ENCODE measurements at places on chromosomes 1 and 21.

DNA sequence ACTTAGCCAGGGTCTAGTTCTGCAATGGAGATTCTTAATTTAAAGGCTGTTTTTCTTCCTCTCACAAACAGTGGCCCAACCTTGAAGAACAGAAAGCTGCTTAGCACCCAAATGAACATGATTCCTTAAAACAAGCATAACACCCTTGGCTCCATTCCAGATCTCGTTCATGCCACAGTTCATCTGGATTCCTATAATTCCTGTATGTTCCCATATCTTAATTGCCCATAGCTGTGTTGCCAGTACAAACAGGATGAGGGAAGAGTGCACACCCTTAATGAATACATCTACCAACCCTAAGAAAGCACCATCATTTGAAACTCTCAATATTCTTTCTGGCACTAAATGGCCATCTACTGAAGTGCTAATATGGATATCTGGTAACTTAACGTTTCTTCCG, 45.5 kb downstream of the TGFB2 start:
- no peak for DNase-seq

GRCh38 chr1:40594187-40594531, 62.7 kb downstream of the ZNF684 start:
- DNase-seq, result no peak

- no peak for DNase-seq
Measured at GRCh38 chr1:3366126-3367051, 88.1 kb upstream of the ARHGEF16 start.

- DNase-seq, result no peak
Measured at GRCh38 chr21:27152996-27153395, 186.1 kb upstream of the ADAMTS5 start.

- DNase-seq, result no peak
Measured at GRCh38 chr1:184403961-184404726, 17.3 kb downstream of the C1orf21 start.

GRCh38 chr1:208855403-208855802, 611.2 kb upstream of the PLXNA2 start:
- no peak for DNase-seq

GRCh38 chr21:41713495-41714281, 53.2 kb downstream of the RIPK4 start:
- DNase-seq, result no peak

DNA sequence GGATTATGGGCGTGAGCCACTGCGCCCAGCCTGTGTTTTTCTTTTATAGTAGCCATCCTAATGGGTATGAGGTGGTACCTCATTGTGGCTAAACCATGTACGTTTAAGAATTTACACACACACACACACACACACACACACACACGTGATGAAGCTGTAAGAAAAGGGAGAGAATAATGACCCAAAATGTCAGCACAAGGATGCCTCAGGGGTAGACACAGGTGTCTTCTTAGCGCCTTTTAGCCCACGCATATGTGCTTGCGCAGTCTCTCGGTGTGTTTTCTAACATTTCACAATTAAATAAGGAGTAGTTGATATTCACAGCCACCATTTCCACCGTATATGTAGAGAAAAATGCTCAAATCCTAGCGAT, 782 bp upstream of the PFKL start:
- peak; percentile 51 for DNase-seq

- no peak for DNase-seq
Measured at GRCh38 chr1:6197746-6198427, 1.5 kb downstream of the RPL22 start.

- peak; percentile 58 for DNase-seq
Measured at GRCh38 chr1:156025876-156026275, 5.1 kb upstream of the SSR2 start.

DNA sequence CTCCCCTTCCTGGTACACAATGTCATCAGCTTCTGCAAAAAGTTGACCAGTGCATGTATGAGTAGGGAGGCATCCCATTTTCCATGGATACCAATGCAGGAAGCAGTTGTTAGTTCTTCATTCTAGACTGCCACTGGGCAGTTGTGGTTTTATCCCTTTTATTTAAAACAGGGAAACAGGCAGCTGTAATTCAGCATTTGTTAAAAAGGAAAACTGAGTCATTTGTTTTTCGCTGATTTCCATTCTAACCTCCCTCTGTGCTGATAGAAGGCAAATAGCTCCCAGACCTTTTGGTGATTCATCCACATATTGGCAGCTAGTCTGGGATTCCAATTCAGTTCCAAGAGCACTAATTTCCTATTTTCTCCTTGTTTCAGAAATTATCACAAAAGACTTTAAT, 21.1 kb upstream of the ABCA4 start:
- no peak for DNase-seq

DNA sequence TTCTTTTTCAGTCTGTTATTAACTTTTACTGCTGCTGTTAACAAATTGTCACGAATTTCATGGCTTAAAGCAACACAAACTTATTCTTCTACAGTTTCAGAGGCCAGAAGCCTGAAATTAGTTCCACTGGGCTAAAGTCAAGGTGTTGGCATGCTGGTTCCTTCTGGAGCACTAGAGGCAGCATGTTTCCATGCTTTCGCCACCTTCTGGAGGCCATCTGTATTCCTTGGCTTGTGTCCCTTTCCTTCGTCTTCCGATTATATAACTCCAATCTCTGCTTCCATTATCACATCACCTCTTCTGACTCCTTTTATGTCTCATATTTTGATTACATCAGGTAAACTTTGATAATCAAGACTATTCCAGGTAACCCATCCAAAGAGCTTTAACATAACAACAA, 1742.1 kb downstream of the BRINP3 start:
- DNase-seq, result no peak

GRCh38 chr21:42010507-42011495, 641 bp upstream of the ZBTB21 start:
- peak; percentile 42 for DNase-seq

GRCh38 chr1:96703186-96703585, 18.4 kb upstream of the PTBP2 start:
- DNase-seq, result no peak

DNA sequence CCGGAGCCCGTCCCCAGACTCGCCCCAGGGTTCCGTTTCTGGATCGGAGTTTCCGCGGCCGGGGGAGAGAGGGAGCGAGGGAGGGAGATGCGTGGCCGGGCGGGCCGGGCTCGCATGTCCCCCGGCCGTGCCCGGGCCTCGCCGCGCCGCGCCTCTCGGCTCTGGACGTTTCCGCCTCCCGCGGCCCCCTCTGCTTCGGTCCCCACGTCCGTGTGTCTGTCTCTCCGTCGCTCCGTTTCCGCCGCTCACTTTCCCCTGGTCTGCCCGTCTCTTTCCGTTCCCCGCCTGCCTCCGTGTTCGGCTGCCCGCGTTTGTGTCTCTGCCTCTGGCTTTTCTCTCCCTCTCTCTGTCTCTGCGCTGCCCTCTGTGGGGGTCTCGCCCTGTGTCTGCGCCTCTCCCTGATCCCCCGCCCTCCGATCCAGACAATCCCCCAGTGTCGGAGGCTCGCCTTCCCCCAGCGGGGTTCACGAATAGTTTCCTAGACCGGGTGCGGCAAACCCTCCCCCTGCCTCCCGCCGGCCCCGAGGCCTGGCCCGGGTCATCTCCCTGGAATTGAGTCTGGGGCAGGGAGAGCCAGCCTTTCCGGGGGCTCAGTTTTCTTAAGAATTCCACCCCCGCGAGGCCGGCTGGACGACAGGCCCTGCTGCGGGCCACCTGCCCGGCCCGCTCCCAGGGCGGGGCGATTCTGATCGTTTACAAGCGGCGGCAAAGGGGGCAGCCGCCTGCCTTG, 735 bp downstream of the NBL1 start:
- peak; percentile 78 for DNase-seq

DNA sequence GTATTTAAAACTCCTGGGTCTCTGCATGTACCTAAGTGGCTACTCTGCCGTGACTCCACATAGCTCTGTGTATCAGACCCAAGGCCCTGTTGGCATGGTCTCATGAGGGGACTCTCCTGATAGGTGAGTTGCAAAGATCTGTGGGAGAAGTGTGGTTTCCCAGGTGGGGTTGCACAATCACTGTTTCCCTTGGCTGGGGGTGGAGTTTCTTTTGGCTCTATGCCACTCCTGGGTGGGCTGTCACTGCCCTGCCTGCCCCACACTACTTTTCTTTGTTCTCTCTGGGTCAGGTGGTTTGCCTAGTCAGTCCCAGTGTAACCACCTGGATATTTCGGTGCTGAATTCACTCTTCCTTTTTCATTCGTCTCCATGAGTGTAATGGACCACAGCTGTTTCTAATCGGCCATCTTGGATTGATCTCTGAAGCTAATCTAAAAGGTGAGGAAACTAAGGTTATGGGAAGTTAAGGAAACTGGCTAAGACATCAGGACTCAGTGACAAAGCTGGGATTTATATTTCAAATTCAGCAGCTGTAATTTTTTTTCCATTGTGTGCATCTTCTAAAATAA, 97.1 kb upstream of the CACYBP start:
- no peak for DNase-seq

- no peak for DNase-seq
Measured at GRCh38 chr21:31848326-31848985, 24.4 kb upstream of the HUNK start.

GRCh38 chr21:46163380-46163779, 8.0 kb upstream of the FTCD start:
- DNase-seq, result no peak

GRCh38 chr1:51941528-51941927, 49.0 kb downstream of the RAB3B start:
- DNase-seq, result no peak

- DNase-seq, result no peak
Measured at GRCh38 chr1:114720492-114720891, 3.9 kb upstream of the NRAS start.

DNA sequence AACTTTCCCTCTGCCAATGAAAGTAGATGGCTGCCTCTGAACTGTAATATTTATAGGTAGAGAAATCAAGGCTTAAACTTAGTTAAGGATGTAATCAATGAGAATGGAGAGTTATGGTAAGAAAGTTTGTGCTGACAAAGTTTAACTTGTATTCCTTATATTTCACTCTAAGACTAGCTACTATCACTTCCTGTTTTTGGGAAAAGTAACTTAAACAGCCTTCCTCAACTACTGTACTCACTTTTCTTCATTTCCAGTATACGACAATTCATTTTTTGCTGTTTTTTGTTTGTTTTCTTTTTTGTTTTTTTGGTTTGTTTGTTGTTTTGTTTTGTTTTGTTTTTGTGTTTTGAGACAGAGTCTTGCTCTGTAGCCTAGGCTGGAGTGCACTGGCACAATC, 3.7 kb downstream of the RGS18 start:
- DNase-seq, result no peak

DNA sequence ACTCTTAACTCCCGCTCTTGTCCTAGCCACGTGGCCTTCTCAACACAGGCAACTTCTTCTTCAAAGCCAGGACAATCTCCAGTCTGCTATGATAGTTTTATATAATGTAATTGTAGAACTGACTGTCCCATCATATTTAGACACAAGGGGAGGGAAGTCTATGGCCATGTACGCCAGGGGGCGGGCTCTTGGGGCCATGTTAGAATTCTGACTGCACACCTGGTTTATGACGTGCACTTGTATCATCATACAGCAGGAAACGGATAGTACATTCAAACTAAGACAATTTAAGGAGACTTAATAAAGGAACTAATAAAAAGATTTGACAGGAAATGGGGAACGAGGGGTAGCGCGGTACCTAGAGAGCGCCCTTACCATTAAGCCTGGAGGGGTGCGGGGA, 21.5 kb downstream of the DMRTB1 start:
- DNase-seq, result no peak

DNA sequence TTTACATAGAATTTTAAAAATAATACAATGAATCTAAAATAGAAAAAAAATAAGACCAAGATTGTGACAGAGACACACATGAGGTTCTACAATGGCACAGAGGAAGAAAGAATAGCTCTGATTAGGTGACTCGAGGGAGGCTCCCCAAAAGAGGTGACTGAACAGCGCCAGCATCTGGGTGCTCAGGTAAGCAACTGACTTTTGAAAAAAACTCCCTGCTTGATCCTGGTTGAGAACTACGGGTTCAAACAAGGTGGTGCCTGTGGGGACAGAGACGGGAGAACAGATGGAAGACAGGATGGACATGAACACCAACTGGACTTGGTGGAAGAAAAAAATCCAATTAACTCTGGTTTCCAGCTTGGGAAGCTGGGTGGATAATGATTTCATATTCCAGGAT, 22.5 kb downstream of the BATF3 start:
- peak; percentile 19 for DNase-seq

- DNase-seq, result no peak
Measured at GRCh38 chr1:244761279-244761678, 74.2 kb upstream of the COX20 start.

DNA sequence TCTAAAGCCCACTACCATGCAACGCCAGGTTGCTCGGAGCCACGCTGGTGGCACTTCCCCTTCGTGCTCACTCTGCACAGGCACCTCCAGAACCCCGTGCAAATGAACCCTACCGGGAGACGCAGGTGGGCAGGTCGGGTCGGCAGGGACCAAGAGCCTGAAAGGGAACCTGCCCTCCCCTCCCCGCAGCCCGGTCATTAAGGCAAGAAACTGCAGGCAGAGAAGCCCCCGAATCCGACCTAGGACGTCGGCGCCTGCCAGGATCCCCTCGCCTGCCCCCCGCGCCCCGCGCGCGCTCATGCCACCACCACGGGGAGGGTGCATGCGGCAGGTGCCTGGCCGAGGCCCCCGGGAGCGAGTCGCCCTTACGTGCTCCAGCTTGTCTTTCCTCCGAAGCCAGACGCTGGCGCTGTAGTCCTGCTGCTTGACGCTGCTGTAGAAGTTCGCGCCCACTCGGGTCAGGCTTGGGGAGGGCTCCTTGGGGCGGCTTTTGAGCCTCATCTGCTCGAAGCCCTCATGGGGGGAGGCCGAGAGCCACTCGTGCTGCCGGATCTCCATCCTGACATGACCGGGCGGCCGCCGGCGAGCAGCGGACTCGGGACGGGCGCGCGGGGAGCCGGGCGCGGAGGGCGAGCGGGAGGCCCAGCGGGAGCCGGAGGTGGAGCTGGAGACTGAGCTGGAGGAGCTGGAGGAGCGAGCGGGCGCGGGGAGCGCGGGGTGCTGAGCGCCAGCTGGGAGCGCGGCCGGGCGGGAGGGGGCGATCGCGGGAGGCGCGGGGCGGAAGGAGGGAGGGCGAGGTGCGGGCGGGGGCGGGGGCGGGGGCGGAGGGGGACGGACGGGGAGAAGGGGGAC, 552 bp downstream of the PLD5 start:
- no peak for DNase-seq

DNA sequence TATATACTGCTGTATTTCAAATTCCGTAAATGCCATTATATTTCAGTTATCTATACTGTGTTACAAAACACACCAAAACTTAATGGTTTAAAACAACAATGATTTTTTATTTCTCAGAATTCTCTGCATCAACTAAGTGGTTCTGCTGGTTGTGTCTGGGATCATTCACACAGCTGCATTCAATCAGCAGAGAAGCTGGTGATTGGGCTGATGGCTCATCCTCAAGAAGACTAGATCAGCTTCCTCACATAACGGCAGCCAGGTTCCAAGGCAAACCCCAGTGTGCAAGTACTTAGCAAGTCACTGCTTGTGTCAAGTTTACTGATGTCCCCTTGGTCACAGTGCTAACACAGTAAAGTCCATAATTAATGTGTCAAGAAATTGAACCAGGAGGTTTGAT, 86.3 kb upstream of the VANGL1 start:
- no peak for DNase-seq

- no peak for DNase-seq
Measured at GRCh38 chr1:236705771-236706170, 19.5 kb downstream of the ACTN2 start.

- no peak for DNase-seq
Measured at GRCh38 chr1:93448983-93449804, 1.3 kb downstream of the FNBP1L start.
